Stimulated activated CD4-positive, alpha-beta T cell treated with anti-CD3 and anti-CD28 coated beads, Interleukin-1b, Interleukin-23, amount 100 ng/mL, for 1 hour (primary cell): ENCODE measurements at places on chromosomes 12 and 14.

DNA sequence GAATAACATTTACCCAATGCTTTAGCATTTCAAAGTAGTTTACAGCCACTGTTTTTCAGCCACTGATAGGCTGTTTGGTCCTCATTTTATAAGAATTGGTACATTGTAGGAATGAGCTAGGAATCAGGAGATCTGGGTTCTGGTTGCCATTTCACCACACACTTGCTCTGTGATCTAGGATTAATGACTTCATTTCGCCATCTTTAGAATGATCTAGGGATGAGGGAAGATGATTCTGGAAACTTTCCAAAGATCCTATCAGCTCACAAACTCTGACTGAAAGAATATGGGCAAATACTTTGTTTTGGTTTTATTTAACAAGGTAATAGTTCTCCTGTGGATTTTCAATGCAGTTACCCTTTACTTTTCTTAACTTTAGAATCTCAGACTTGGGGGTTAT, 155.0 kb downstream of the GCH1 start:
- DNase-seq, result no peak

- DNase-seq, result no peak
Measured at GRCh38 chr12:130117233-130117632, 45.0 kb upstream of the FZD10 start.

- no peak for DNase-seq
Measured at GRCh38 chr12:47350062-47350408, 270.3 kb upstream of the AMIGO2 start.

GRCh38 chr14:29077916-29078315, 311.3 kb downstream of the FOXG1 start:
- DNase-seq, result no peak

GRCh38 chr14:94569381-94570001, 8.2 kb downstream of the SERPINA4 start:
- DNase-seq, result no peak

DNA sequence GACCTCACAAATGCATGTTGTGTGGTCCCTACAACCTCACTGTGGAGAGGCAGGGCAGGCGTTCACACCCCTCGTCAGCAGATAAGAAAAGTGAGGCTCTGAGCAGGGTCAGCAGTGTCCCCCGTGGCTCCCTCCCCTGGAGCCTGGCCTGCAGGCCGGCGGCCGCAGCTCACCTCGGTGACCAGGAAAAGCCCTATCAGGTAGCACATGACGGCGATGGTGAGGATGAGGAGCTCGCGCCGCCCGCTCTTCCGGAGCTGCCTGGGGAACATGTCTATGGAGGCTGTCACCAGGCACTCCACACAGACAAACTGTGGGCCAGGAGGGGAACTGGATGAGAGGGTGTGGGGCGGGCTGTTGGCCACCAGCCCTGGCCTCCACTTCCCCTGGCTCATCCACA, 18.0 kb downstream of the SLC6A12 start:
- DNase-seq, result no peak
